ENCODE measurements at places on chromosomes 13 and 19.

DNA sequence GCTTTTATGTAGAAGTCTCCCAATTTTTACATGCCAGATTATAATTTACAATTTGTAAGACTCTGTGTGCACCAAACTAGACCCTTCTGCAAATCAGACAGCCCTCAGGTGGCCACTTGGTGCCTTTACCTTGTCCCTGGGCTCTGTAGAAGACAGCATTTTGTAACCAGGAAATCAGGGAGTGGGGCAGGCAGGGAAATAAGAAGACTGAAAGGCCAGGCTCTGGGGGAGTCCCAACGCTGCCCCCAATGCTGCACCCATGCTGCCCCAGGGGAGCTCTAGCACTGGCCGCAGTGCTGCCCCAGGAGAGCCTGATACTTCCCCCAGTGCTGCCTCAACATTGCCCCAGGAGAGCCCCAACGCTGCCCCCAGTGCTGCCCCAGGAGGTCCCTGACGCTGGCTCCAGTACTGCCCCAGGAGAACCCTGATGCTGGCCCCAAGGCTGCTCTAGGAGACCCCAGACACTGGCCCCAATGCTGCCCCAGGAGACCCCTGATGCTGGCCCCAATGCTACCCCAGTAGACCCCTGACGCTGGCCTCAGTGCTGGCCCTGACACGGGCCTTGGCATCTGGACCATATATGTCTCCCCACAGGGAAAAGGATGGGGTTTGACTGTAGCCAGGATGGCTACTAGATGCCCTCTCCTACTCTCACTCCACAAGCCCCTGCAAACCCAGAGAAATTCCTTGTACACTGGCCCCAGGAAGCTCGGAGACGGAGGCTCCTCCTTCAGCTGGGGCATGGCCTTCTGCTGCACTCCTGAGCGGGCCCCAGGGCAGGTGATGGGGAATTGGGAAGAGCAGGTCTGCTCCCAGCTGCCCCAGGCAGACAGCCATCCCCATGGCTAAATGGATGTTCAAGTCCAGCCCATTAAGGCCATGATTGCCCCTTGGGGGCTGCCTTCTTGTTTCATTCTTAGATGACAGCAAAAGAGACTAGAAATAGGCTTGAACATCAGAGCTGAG is 23.6 kb downstream of the VSTM2B start:
- DNase-seq: no peak

- no peak for DNase-seq
These were observed 28.3 kb upstream of the ZNF507 start for GRCh38 chr19:32317086-32317485.

GRCh38 chr13:62087124-62087523 is 671.5 kb upstream of the PCDH20 start:
- DNase-seq: no peak

- no peak for DNase-seq
These were observed 80.4 kb downstream of the TSHZ3 start for GRCh38 chr19:31268751-31269383.

GRCh38 chr13:24192057-24192810 is 31.7 kb downstream of the SPATA13 start:
- DNase-seq: no peak

DNA sequence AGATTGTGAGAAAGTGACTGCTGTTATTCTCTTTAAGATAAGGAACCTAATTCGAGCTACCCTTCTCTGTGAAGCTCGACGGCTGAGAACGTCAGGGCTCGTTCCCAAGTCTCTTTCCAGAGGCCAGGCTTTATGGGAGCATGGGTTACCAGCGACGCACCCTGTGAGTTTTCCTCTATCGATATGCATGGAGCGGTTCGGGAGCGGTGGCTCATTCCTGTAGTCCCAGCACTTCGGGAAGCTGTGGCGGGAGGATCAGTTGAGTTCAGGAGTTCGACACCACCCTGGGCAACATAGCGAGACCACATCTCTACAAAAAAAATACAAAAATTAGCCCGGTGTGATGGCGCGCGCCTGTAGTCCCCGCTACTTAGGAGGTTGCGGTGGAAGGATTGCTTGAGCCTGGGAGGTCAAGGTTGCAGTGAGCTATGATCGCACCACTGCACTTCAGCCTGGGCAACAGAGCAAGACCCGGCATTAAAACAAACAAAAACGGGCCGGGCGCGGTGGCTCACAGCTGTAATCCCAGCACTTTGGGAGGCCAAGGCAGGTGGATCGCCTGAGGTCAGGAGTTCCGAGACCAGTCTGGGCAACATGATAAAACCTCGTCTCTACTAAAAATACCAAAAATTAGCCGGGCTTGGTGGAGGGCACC is 681 bp upstream of the ZNF606 start:
- no peak for DNase-seq

DNA sequence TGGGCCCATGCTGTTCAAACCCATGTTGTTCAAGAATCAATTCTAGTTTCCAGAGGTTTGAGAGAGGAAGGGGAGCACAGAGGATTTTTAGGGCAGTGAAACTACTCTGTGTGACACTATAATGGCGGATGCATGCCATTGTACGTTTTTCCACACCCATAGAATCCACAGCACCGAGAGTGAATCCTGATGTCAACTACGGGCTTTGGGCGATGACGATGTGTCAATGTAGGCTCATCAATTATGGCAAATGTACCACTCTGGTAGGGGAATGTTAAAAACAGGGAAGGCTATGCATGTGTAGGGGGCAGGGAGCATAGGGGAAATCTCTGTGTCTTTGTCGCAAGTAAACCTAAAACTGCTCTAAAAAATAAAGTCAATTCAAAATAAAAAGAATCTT is 70.7 kb upstream of the UBAC2 start:
- DNase-seq: no peak

DNA sequence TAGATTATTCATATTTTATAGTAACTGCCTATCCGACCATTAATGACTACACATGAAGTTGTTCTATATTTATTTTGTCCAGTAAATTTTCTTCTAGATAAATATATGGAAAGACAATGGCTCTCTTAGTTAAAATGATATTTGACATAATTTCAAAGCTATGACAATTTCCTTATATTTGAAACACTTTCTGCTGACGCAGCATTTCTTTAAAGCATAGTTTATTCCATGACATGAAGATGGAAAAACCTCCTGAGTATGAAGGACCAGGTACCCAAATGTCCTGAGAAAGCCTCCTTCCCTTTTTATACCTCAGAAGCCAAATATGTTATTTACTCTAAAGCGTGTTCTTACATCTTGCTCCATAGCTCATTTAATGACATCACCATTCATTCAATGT is 831.6 kb downstream of the EFNB2 start:
- DNase-seq: no peak
